ENCODE measurements at places on chromosomes 7 and 10.

- H3K27me3 ChIP-seq = no peaks in the 10 kb centered on the region
- peaks cover 5% of the 10 kb centered on the region for H3K4me1 ChIP-seq
- no peaks in the 10 kb centered on the region for H3K36me3 ChIP-seq
- H3K4me3 ChIP-seq = no peak overlapping the region
- H3K27ac ChIP-seq = peak overlapping the region; percentile 34
Measured at GRCh38 chr7:33050535-33051318, 11.8 kb downstream of the NT5C3A start.

GRCh38 chr10:102778781-102779180 is 35.0 kb downstream of the WBP1L start:
- no peak overlapping the region for H3K27ac ChIP-seq
- H3K4me1 ChIP-seq = no peaks in the 10 kb centered on the region
- H3K4me3 ChIP-seq = no peak overlapping the region
- no peaks in the 10 kb centered on the region for H3K27me3 ChIP-seq

GRCh38 chr7:124773339-124773738 is 7.7 kb upstream of the GPR37 start:
- no peak for DNase-seq
- H3K4me3 ChIP-seq = no peak overlapping the region
- no peaks in the 10 kb centered on the region for H3K27me3 ChIP-seq
- H3K27ac ChIP-seq = no peak overlapping the region
- no peaks in the 10 kb centered on the region for H3K36me3 ChIP-seq

DNA sequence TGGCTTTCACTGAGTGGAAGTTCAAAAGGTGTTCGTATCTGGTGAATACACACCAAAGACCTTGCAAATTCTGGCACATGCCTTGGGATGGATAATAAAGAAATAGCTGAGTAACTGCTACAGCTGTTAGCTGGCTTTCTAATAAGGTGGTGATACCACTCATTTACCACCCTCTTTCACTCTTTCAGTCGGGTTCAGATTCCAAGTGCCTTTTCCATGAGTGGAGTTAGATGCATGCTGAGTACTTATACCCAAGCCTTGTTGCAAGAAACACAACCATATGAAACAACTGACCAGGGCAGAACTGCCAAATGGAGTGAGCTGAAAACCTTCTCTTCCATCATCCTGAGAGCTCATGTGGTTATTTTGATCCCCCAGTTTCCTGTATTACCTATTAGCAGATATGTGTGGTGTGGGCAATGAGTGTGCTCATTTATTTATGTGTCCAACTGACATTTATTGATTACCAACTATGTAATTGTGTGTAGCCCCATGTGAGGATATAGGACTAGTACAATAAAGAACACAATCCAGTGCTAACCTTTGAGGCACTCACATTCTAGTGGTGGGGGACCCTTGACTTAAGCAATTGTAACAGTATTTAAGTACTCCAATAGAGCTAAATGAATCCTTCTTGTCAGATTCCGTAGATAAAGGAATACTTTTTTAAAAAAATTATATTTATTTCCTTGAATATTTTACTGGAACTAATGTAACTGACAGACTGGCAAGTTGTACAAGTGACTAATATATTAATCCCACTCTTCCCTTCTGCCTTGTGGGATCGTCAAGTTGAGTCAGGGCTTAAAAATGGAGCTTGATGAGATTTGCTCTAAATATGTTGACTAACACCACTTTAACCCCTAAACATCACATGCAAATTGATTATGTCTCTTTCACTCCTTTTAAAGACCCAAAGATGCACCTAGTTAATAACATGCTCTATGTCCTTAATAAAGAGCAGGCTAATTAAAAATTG is 124.7 kb downstream of the ARID5B start:
- DNase-seq = no peak
- no peak overlapping the region for H3K27ac ChIP-seq
- no peak overlapping the region for H3K4me3 ChIP-seq
- H3K27me3 ChIP-seq = no peaks in the 10 kb centered on the region
- H3K4me1 ChIP-seq = no peaks in the 10 kb centered on the region

DNA sequence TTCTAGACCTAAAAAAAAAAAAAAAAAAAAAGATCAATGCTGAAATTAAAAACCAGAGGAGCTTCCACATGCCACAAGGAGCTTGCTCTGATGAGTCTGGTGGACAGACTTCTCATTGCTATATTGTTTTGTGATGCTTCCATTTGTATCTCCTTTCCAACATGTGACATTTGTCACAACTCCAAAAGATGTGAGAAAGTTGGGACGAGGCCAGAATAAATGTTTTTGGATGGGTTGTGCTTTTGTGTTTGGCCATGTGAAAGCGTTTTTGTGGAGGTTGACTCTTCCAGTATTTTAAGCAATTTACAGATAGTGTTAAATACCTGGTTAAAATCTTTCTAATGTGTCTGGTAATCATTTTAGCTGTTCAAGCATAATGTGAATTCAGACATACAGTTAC is 280.1 kb downstream of the SKAP2 start:
- DNase-seq = no peak
- H3K36me3 ChIP-seq = no peaks in the 10 kb centered on the region
- H3K27ac ChIP-seq = no peak overlapping the region
- no peak overlapping the region for H3K4me3 ChIP-seq
- no peaks in the 10 kb centered on the region for H3K27me3 ChIP-seq
- no peaks in the 10 kb centered on the region for H3K4me1 ChIP-seq

DNA sequence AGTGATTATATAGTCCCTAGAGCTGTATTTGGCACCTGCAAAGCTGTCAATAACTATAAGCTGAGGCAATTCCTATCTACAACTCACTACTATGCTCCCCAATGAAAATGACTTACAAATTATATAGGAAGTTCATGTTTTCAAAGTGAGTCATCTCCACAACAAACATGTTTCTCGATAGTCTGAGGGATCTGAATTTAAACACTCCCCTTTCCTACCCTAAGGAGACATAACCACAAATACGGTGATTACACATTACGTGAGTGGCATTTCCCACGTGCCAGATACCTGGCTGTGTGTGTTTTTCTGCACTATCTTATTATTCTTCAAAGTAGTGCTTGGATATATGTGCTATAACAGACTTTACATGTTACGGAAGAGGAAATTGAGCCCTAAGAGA is 122.5 kb upstream of the C1QL3 start:
- no peak for DNase-seq
- H3K27ac ChIP-seq = no peak overlapping the region
- no peak overlapping the region for H3K4me3 ChIP-seq
- H3K4me1 ChIP-seq = no peaks in the 10 kb centered on the region

- H3K27ac ChIP-seq = peak overlapping the region; percentile 37
- peak; percentile 66 for DNase-seq
- no peaks in the 10 kb centered on the region for H3K4me1 ChIP-seq
- H3K4me3 ChIP-seq = no peak overlapping the region
- H3K27me3 ChIP-seq = no peaks in the 10 kb centered on the region
Measured at GRCh38 chr7:50614721-50615518, 49.7 kb upstream of the DDC start.

DNA sequence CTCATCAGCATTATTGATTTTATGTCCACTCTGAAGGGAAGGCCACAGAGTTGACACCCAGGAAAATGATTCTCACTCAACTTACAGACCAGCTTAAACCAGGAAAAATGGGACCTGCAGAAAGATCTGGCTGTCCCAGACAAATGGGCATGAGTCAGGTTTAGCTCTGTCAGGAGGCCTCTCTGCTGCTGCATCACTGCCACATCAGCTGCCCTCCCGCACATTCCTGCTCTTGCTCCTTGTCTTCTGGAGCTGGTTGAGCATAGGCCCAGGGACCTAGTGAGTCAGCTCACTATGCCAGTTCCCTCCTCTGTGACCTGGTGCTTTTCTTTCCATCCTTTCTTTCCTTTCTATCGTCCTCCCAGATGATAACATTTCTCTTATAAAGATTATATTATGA is 18.8 kb upstream of the SMNDC1 start:
- no peak for DNase-seq
- H3K27me3 ChIP-seq = no peaks in the 10 kb centered on the region
- H3K4me3 ChIP-seq = no peak overlapping the region
- no peak overlapping the region for H3K27ac ChIP-seq
- H3K4me1 ChIP-seq = no peaks in the 10 kb centered on the region
- no peaks in the 10 kb centered on the region for H3K36me3 ChIP-seq

- no peak overlapping the region for H3K4me3 ChIP-seq
- no peaks in the 10 kb centered on the region for H3K27me3 ChIP-seq
- H3K36me3 ChIP-seq = no peaks in the 10 kb centered on the region
Measured at GRCh38 chr7:134625550-134625949, 21.1 kb upstream of the BPGM start.

DNA sequence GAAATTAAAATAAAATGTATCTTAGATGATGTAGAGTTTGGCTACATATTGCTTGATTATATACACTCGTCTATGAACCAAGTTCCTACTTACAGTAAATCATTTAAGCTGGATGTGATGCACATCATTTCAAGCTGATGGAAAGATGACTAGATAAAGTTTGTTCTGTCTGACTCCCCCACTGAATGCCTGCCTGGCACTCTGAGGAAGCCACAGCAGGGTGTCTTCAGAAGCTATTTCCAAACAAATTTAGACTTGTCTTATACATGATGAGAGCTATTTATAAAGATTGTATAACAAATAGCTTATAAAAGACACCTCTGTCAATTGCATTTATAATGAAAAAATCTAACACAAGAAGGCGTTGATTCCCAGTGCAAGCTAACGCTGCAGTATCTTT is 741.4 kb downstream of the MAGI2 start:
- H3K27ac ChIP-seq = no peak overlapping the region
- H3K36me3 ChIP-seq = no peaks in the 10 kb centered on the region
- H3K4me3 ChIP-seq = no peak overlapping the region

GRCh38 chr7:155217634-155218033 is 80.0 kb upstream of the INSIG1 start:
- no peak overlapping the region for H3K27ac ChIP-seq
- H3K4me3 ChIP-seq = no peak overlapping the region

DNA sequence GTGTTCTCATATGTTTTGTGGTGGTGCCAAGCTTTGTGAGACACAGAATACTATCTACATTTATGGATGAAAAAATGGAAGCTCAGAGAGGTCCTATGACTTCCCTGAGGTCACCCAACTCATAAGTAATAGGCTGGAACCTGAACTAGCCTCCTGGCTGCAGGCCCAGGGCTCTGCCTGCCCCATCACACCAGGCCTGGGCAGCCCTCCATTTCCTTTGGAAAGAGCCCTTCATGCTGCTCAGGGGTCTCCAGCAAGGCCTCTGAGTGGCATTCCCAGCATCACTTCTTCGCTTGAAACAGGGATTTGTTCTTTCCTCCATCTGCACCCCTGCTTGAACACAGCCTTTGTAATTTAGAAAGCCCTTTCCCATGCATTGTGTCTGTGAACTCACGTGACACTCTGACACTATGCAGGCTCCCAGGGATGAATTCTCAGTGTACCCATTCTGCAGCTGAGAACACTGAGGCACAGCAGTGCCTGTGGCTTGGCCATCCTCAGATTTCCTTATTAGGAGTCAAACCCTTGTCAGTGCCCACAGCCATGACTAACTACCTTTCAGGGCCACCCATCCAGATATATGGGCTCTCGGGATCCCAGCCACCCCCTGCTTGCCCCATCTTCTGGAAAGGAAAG is 127.8 kb upstream of the PPIF start:
- no peak overlapping the region for H3K27ac ChIP-seq
- H3K4me1 ChIP-seq = peaks cover 3% of the 10 kb centered on the region
- no peak for DNase-seq
- no peak overlapping the region for H3K4me3 ChIP-seq
- H3K36me3 ChIP-seq = peaks cover 8% of the 10 kb centered on the region
- no peaks in the 10 kb centered on the region for H3K27me3 ChIP-seq

DNA sequence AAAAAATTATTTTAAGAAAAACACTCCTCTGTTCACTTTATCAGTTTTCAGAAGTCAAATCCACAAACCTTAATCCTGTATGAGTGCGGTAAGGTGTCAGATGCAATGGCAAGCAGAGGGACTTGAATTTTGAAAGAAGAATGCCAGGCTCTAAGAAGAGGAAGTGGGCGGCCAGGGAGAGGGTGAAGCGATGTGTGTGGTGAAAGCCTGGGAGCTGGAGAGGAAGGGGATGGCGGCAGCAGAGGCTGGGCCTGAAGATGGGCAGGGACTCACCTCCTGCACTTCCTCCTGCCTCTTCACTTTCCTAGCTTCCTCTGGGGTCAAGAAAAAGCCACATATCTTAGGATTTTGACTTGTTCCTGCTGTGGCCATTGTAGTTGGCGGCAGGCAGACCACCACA is 609.6 kb downstream of the PARD3 start:
- H3K27ac ChIP-seq = no peak overlapping the region
- H3K4me1 ChIP-seq = no peaks in the 10 kb centered on the region
- no peaks in the 10 kb centered on the region for H3K36me3 ChIP-seq
- DNase-seq = no peak

DNA sequence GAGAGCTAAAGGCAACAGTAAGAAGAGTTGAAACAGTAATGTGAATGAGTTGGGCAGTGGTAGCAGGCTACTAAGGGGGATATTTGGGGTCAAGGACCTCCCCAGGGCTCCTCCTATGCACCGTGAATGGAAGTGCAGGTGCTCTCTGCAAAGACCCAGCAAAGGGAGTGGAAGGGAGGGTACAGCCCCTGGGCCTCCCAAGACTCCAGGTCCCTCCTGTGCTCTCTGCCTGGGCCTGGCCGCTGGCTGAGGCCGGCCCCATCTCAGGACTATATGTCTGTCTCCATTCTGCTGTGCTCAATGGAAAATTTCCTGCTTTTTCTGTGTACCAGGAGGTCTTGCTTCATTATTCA is 372.1 kb upstream of the MKI67 start:
- H3K27ac ChIP-seq = no peak overlapping the region
- DNase-seq = no peak
- no peaks in the 10 kb centered on the region for H3K27me3 ChIP-seq
- H3K4me1 ChIP-seq = no peaks in the 10 kb centered on the region

- H3K36me3 ChIP-seq = no peaks in the 10 kb centered on the region
- no peaks in the 10 kb centered on the region for H3K27me3 ChIP-seq
Measured at GRCh38 chr7:38224392-38224791, 46.3 kb downstream of the STARD3NL start.

DNA sequence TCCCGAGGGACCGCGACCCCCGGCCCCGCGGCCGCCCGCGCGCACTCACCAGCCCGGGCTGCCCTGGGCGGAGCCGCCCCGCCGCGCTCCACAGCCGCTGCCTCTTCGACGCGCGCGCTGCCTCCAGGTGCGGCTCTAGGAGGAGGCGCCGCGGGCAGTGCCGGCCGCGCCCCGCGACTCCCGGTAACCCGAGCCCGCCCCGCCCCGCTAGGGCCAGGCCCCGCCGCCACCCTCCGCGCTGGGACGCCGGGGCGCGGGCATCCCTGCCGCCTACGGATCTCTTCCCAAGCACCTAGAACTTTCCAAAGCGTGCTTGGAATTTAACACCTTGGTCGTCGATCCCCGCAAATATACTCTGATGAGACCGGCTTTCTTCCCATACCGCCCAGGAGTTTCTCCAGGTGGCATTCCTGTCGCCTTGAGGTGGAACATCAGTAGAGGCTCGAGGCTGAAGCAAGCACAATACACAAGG is at the start of gene SLC26A5:
Gene SLC26A5 (minus strand): TSS at position 159 of the 472 bp plus-strand sequence. CDS start 24,693 bp downstream, outside the sequence.
- H3K4me3 ChIP-seq = peak within 1 kb of the TSS; percentile 31
- peaks cover 15% of the 10 kb centered on the region for H3K27me3 ChIP-seq
- DNase-seq = peak; percentile 66
- H3K36me3 ChIP-seq = no peaks in the 10 kb centered on the region
- H3K27ac ChIP-seq = no peak within 1 kb of the TSS
